ENCODE measurements at places on chromosomes 7 and 10. TPM values are rescaled to one million over a fixed set of nuclear protein-coding genes. Genes with fewer than 3 reads are reported as not detected.

DNA sequence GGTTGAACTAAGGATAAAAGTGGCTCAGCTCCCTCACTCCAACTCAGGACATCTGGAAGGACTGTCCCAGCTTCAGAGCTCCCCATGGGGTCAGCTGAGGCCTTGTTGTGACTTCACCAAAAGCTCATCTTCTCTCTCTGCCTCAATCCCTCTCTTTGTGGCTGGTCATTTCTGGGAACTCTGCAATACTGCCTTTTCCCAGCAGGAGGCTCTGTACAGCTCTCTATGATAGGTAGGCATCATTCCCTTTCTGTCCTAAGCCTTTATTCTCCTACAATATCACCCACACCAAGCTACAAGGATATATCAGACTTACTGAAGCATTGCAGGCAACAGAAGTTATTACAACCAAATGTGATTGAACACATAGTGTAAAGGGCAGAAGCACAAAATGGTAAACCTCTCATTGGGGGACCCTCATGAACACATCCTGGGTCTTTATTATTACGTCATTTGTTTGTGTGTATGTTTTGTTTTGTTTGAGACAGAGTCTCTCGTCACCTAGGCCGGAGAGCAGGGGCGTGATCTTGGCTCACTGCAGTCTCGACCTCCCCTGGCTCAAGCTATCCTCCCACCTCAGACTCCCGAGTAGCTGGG is 36.7 kb upstream of the PRPS1L1 start:
- no peak for DNase-seq

FEZF1 gene
- total RNA-seq = not detected

SNCG gene
- 132 TPM for total RNA-seq

- DNase-seq = no peak
Observed at GRCh38 chr7:143210541-143210940, 11.3 kb upstream of the TAS2R40 start.

GRCh38 chr7:38746438-38746837 is 115.3 kb upstream of the AMPH start:
- no peak for DNase-seq

Data from sciatic nerve (tissue), 2 donors.